ENCODE measurements at places on chromosomes 13 and 19. TPM values are rescaled to one million over a fixed set of nuclear protein-coding genes. Genes with fewer than 3 reads are reported as not detected.

DNA sequence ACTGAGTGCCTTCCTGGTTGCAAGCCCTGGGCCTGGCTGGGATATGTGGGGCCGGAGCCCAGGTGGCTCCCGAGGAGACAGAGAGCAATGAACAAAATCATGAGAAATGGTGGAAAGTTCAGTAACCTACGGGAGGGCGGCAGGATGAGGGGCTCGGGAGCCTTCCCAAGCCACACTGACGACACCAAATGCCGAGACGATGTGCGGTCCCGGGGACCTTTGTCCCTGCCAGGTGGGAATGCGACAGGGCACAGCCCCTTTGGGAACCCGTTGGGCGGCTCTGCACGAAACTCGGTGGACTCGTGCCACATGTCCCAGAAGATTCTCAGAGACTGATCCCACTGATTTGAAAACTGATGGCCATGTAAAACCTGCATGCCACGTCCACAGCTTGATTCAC is 11.7 kb upstream of the ZNF14 start:
- no peak overlapping the region for H3K4me3 ChIP-seq
- H3K27ac ChIP-seq, result no peak overlapping the region
- H3K27me3 ChIP-seq, result no peaks in the 10 kb centered on the region
- no peak for DNase-seq

DNA sequence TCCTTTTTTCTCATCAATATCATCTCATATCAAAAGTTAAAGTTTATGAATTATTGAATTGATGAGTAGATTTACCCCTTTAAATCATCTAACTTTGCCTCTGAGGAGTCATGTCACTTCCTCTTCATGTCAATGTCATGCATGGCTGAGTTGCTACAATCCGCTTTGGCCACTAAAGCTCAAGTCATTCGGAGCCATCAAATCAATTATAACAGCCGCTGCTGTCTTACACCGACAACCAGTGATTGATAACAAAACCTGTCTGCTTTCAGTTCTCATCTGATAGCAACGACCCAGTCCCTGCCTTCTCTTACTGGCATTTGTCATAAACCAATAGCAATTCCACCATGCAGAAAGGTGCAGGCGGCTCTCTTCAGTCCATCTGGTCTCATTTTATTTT is 429.3 kb downstream of the DIAPH3 start:
- no peak overlapping the region for H3K27ac ChIP-seq
- H3K36me3 ChIP-seq, result no peaks in the 10 kb centered on the region
- no peak overlapping the region for H3K4me3 ChIP-seq
- H3K27me3 ChIP-seq, result no peaks in the 10 kb centered on the region

GRCh38 chr13:30829833-30830637 is 76.0 kb upstream of the MEDAG start:
- no peak for DNase-seq
- H3K27ac ChIP-seq, result no peak overlapping the region
- H3K27me3 ChIP-seq, result peaks cover 4% of the 10 kb centered on the region
- no peak overlapping the region for H3K4me3 ChIP-seq

GRCh38 chr13:24052547-24053518 is 107.7 kb upstream of the SPATA13 start:
- peaks cover 7% of the 10 kb centered on the region for H3K4me1 ChIP-seq
- no peak for DNase-seq
- H3K4me3 ChIP-seq, result no peak overlapping the region
- H3K27me3 ChIP-seq, result peaks cover 4% of the 10 kb centered on the region
- H3K27ac ChIP-seq, result no peak overlapping the region
- no peaks in the 10 kb centered on the region for H3K36me3 ChIP-seq

- DNase-seq, result no peak
- H3K4me3 ChIP-seq, result no peak overlapping the region
- no peaks in the 10 kb centered on the region for H3K36me3 ChIP-seq
- no peak overlapping the region for H3K27ac ChIP-seq
Measured at GRCh38 chr13:112986946-112987681, 18.1 kb downstream of the MCF2L start.

CRX gene
- total RNA-seq, result not detected

DNA sequence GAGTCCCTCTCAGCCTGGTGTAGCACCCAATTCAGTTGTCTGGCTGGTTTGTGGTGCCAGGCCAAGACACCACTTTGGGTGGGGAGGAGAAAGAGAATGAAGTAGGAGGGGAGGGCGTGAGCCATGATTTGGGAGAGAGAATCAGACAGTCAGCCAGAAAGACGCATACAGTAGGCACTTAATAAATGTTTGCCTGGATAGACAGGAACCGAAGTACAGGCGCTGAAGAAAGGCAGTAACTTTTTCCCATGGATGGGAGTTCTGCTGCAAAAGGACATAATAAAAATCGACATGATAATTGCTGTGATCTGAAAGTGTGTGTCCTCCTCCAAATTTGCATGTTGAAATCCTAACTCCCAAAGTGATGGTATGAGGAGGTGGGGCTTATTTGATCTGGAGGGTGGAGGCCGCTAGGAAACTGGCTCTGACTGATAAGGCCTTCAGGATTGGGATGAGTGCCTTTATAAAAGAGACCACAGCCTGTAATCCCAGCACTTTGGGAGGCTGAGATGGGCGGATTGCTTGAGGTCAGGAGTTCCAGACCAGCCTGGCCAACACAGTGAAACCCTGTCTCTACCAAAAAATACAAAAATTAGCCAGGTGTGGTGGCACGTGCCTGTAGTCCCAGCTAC is 38.4 kb upstream of the PDCD5 start:
- no peaks in the 10 kb centered on the region for H3K27me3 ChIP-seq
- no peaks in the 10 kb centered on the region for H3K4me1 ChIP-seq
- no peak overlapping the region for H3K4me3 ChIP-seq
- no peak for DNase-seq
- H3K36me3 ChIP-seq, result no peaks in the 10 kb centered on the region
- no peak overlapping the region for H3K27ac ChIP-seq

CEACAM8 gene
- total RNA-seq, result not detected

GRCh38 chr13:87661471-87661870 is 9.7 kb upstream of the SLITRK5 start:
- DNase-seq, result no peak
- H3K36me3 ChIP-seq, result no peaks in the 10 kb centered on the region
- no peaks in the 10 kb centered on the region for H3K27me3 ChIP-seq
- H3K4me1 ChIP-seq, result no peaks in the 10 kb centered on the region
- no peak overlapping the region for H3K27ac ChIP-seq

DNA sequence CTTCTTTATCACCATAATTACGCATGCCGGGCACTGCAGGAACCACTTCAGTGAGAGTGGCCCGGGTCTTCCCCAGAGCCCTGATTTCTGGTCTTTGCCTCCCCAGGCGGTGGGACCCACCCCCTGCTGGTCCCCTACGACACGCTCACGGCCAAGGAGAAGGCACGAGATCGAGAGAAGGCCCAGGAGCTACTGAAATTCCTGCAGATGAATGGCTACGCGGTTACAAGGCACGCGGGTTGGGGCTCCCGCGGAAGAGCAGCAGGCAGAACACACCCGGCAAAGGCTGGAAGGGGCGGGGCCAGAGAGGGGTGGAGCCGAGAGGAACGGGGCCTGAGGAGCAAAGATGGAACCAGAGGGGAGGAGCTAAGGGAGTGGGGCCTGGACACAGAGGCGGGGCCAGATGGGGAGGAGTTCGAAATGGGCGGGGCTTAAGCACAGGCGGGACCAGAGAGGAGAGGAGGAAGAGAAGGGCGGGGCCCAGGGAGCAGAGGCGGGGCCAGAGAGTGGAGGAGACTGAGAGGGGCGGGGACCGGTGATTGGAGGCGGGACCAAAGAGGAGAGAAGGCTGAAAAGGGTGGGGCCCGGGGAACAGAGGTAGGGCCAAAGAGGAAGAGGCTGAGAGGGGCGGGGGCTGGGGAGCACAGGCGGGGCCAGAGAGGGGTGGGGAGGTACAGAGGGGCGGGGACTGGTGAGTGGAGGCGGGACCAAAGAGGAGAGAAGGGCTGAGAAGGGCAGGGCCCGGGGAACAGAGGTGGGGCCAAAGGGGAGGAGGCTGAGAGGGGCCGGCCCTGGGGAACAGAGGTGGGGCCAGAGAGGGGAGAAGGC is 73.4 kb downstream of the RYR1 start:
- H3K4me3 ChIP-seq, result no peak overlapping the region
- peak; percentile 82 for DNase-seq
- H3K27ac ChIP-seq, result no peak overlapping the region

GRCh38 chr19:30208436-30209060 is 163.6 kb upstream of the ZNF536 start:
- H3K27me3 ChIP-seq, result no peaks in the 10 kb centered on the region
- no peak overlapping the region for H3K4me3 ChIP-seq
- H3K4me1 ChIP-seq, result no peaks in the 10 kb centered on the region
- no peak for DNase-seq

SKA3 gene
- 51.0 TPM for total RNA-seq

DNA sequence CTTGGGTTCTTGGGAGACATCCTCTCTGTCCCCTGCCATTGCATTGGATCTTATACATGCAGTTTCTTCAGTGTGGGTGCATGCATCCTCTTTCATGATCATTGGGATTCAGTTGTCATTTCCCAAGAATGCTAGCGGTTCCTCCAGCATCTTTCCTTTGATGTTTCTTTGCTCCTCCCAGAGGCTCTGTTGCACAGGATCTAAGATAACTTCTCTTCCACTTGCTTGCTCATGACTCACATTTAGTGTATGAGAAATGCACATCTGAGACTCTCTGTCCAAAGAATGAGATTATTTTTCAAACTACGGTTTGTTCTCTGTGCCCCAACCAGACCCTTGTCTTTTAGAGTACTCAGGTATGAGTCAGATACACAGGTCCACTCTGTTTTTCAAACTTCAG is 197.1 kb downstream of the NDFIP2 start:
- no peaks in the 10 kb centered on the region for H3K36me3 ChIP-seq
- H3K27me3 ChIP-seq, result peaks cover 3% of the 10 kb centered on the region
- H3K27ac ChIP-seq, result no peak overlapping the region
- no peak overlapping the region for H3K4me3 ChIP-seq
- H3K4me1 ChIP-seq, result no peaks in the 10 kb centered on the region

DNA sequence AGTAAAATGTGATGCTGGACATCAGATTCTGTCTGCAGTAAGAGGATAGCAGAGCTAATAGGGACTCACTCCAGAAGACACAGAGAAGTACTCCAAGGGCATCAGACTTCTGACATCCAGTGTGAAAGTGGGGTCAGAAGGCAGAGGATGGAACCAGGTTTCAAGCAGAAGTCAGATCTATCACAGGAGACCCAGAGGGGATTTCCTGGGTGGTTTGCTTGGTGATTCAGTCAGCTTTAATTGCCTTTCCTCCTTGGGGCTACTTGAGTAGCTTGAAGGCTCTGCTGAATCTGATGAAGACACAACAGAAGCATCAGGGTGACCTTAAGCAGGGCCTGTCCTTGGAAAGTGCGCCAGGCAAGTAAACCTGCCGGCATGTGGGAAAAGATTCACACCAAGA is 300.6 kb downstream of the COG6 start:
- peaks cover 54% of the 10 kb centered on the region for H3K4me1 ChIP-seq
- no peak overlapping the region for H3K4me3 ChIP-seq
- H3K27me3 ChIP-seq, result peaks cover 1% of the 10 kb centered on the region
- H3K36me3 ChIP-seq, result peaks cover 4% of the 10 kb centered on the region
- peak; percentile 36 for DNase-seq

- H3K36me3 ChIP-seq, result no peaks in the 10 kb centered on the region
- H3K4me1 ChIP-seq, result no peaks in the 10 kb centered on the region
- no peak overlapping the region for H3K4me3 ChIP-seq
- H3K27me3 ChIP-seq, result no peaks in the 10 kb centered on the region
Measured at GRCh38 chr13:81406639-81407292, 1065.8 kb upstream of the SPRY2 start.

DNA sequence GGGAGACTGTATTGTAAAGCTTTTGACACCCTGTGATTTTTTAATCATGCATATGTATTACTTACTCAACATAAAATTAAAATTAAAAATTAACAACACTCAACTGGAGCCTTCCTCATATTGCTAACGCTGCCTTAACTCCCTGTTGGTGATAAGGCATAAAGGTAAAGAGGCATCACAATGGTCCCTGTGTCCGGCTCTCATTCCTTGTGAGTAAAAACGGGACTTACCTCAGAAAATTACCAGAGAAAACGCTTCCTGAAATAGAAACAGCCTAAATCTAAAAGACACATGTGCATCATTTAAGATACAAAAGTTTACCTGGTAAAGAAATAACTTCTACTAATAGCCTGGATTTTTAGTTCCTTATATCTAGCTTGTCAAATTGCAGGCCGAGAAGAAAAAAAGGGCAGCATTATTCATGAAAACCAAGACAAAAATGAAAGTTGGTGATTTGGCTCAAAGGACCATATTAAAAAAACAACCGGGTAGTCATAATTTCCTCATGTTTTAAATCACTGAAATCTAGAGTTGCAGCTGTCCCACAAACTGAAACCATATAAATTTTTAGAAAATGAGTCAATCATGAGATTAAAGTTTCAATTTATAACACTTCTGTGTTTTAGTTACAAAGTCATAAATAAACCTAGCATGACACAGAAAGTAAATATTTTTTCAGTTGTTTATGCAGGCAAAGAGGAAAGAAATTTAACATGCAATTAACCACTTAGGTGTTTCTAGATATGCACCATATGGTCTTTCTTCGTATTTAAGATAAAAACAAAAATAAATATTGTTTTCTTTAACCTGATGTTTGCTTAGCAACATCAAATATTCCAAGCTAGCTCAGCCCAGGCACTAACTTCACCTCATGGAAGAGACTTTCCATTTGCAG is 94.7 kb downstream of the MIPEP start:
- no peak for DNase-seq
- no peaks in the 10 kb centered on the region for H3K27me3 ChIP-seq
- H3K4me3 ChIP-seq, result no peak overlapping the region
- peaks cover 4% of the 10 kb centered on the region for H3K36me3 ChIP-seq

DNA sequence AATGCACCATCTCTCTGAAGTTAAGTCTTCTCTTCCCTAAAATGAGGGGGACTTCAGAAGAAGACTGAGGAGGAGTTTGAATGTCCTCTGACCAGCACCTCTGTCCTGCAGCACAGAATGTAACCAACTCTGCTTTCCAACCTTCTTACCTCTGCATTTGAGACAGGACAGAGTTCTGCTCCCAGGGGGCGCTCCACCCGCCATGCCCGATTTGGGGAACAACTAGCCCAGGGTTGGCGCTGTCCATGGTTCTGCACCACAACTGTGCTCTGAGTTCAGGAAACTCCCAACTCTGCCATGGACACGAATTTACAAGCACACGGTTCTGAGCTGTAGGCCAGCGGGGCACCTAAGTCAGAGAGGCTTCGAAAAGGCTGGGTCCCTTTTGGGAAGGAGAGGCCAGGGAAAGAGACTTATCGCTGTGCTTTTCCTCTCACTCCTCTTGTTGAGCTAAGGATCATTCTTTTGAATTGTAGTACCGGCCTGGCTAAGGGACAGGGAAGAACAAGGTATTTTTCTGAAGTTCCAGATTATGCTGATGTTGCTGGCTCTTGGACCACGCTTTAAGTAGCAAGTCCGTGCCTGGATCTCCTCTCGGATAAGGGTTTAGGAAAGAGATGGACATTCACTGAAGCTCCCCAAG is 22.2 kb downstream of the SIGLEC5 start:
- no peak overlapping the region for H3K4me3 ChIP-seq
- no peak overlapping the region for H3K27ac ChIP-seq
- H3K36me3 ChIP-seq, result no peaks in the 10 kb centered on the region
- DNase-seq, result peak; percentile 81
- H3K4me1 ChIP-seq, result peaks cover 14% of the 10 kb centered on the region
- no peaks in the 10 kb centered on the region for H3K27me3 ChIP-seq

GRCh38 chr13:85243831-85244230 is 555.4 kb downstream of the SLITRK6 start:
- no peaks in the 10 kb centered on the region for H3K27me3 ChIP-seq
- H3K4me3 ChIP-seq, result no peak overlapping the region
- H3K36me3 ChIP-seq, result no peaks in the 10 kb centered on the region
- DNase-seq, result no peak

GRCh38 chr13:46206143-46206542 is 5.6 kb upstream of the LRRC63 start:
- H3K27me3 ChIP-seq, result no peaks in the 10 kb centered on the region
- no peak for DNase-seq
- H3K36me3 ChIP-seq, result peaks cover 3% of the 10 kb centered on the region
- H3K27ac ChIP-seq, result no peak overlapping the region
- peaks cover 64% of the 10 kb centered on the region for H3K4me1 ChIP-seq

- H3K4me1 ChIP-seq, result peaks cover 34% of the 10 kb centered on the region
- no peak overlapping the region for H3K4me3 ChIP-seq
- DNase-seq, result no peak
Measured at GRCh38 chr13:97255515-97256021, 33.4 kb downstream of the MBNL2 start.

Measured in activated CD8-positive, alpha-beta T cell treated with anti-CD3 and anti-CD28 coated beads, Interleukin-2, amount 10 ng/mL, durations not matched to agents 7 days and 5 days (primary cell).